Left ventricle myocardium superior (tissue), 1 donor: ENCODE measurements at places on chromosomes 2 and 18.

GRCh38 chr2:240377366-240377765 lies 58.1 kb upstream of the GPC1 start:
- no peak for DNase-seq

DNA sequence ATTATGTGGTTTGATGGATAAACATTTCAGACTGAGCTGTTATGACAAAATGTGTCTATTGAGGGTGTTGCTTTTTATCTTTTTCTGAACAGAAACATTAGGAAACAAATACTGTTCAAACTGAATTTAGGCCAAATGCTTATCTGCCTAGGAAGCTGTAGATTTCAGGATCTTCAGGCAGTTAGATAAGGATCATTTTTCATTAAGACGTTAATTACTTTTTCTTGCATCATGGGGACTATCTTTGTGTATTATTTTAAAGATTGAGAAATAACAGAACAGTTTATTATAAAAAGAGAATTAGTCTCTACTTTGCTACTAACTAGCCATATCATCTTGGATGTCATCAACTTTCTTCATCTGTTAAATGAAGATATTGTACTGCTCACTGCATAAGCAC lies 107.5 kb downstream of the TTC27 start:
- DNase-seq = no peak

DNA sequence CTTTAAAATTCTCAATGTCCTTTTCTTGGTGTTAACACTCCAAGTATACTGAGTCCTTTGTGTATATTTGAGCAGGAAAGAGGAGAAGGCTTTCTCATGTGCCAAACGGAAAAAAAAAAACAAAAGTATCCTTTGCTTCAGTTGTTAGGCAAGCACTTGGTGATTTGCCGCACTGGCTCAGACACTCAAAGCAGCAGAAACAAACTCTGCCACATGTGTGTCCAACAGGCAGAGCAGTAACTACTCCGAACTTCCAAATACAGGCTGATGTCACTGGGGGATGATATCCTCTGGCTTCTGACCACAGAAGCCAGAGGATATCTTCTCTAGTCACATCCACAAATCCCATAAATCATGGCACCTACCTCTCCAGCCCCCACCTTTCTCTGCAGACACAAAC lies 108.0 kb upstream of the SALL3 start:
- peak; percentile 60 for DNase-seq

DNA sequence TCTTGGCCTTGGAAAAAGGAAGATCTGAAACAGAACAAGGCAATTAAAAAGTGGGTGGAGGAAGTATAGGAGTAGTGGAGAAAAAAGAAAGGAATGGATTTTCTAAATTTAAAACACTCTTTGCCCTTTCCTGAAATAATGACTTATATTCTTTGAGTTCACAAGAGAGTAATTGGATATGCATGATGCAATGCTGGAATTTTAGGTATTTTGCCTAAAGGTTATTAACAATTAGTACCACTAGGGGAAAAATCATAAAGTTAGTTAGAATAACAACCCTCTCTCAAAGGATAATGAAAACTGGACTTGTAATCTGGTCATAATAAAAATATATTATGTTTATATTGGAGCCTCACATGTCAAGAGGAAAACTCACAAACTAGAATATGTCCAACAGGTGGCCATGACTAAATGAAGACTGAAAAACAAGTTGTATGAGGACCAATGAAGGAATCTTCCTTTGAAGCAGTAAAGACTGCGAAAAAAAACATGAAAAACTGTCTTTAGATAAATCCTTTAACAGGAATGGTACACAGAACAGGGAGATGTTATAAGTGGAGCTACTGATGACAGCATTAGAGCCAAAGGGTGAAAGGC lies 281.8 kb downstream of the NCKAP5 start:
- no peak for DNase-seq

DNA sequence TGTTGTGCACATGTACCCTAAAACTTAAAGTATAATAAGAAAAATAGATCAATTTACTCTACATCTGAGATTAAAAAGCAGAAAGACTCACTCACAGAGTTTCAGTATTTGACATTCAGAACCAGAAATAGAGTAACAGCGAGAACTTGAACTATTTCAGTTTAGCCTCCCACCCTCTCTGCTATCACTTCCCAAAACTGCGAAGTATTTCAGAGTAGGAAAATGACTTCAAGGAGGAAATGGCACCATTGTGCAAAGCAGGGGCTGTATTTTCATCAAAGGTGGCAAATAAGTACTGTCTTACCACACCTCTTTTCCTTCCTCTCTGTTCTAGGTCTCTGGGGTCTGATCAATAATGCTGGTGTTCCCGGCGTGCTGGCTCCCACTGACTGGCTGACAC lies 13.6 kb downstream of the DHRS9 start:
- DNase-seq = no peak

DNA sequence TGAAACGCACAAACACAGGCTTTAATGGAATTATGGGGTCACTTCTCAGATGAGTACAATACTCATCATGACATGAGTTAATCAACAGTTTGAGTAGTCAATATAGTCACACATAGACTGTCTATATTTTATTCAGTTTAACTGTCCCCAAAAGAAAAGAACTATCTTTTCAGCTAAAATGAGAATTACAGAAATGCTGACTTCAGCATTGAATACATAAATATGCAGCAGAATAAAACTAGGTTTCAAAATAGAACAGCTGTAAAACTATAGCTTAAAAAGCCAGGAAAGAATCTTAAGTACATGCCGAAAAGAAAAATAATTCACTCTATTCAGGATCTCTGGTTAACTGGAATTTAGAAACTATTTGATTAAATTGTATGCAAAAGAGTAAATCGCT lies 30.0 kb downstream of the SMAD4 start:
- no peak for DNase-seq

- DNase-seq = no peak
Observed at GRCh38 chr2:219252084-219252483, 959 bp upstream of the TUBA4B start.

- DNase-seq = peak; percentile 21
Observed at GRCh38 chr2:187338679-187339121, 109.4 kb downstream of the CALCRL start.

- DNase-seq = no peak
Observed at GRCh38 chr2:96757477-96757860, 3.2 kb upstream of the CNNM4 start.

DNA sequence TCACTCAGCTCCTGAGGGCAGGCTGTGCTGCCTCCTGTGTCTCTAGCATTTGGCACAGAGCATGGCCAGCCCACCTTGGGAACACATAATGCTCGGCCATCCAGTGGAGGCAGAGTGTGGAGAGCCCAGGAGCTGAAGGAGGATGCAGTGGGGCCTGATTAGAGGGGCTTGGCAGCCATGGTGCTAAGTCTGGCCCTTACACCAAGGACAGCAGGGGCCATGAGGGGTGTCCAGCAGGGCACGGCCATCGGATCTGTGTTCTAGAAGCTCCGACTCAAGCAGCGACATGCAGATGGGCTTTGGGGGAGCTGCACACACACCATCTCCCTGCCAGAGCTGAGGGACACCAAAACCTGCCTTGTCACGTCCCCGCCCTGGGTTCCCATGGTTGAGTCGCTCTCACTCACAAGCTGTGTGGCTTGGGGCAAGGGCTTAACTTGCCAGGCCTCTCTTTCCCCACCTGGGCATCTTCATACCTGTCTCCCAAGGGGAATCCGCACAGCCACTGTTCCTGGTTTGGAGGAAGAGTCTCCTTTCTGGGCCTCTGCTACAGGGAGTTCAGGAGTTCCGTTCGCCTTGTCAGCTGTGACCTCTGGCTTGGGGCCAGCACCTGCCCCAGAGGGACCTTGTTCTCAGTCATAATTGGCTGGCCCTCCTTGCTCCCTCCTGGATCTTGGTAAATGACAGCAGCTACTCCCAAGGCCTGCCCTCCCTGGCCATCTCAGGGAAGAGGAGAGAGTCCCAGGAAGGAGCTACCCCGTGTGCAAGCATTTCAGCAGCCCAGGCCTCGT lies 1.3 kb upstream of the TOGARAM2 start:
- peak; percentile 67 for DNase-seq

GRCh38 chr2:29522951-29523669 lies 398.3 kb downstream of the ALK start:
- no peak for DNase-seq

GRCh38 chr18:49524349-49524748 lies 37.3 kb upstream of the C18orf32 start:
- no peak for DNase-seq

- DNase-seq = no peak
Observed at GRCh38 chr18:3135536-3135935, 84.2 kb downstream of the MYOM1 start.
